ENCODE measurements at places on chromosomes 6 and 20.
A peak's percentile ranks its signal among the peaks of the same experiment; 100 is the strongest.

DNA sequence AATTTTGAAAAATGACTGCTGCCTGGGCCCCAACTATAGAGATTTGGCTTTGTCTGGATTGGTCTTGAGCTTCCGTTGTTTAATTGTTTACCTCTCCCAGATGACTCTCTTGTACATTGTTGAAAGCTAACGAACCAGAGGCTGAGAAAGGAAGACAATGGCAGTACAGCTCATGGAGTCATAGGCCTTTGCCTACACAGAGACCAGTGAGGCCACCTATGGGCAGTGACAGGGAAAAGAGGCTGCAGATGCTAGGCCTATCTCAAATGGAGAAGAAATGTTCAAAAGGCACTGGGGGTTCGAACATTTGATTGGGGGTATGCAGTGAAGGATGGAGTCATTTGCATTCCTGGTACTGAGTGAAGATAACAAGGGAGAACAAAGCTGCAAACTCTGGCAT lies 29.1 kb downstream of the OPN5 start:
- no peak for DNase-seq

DNA sequence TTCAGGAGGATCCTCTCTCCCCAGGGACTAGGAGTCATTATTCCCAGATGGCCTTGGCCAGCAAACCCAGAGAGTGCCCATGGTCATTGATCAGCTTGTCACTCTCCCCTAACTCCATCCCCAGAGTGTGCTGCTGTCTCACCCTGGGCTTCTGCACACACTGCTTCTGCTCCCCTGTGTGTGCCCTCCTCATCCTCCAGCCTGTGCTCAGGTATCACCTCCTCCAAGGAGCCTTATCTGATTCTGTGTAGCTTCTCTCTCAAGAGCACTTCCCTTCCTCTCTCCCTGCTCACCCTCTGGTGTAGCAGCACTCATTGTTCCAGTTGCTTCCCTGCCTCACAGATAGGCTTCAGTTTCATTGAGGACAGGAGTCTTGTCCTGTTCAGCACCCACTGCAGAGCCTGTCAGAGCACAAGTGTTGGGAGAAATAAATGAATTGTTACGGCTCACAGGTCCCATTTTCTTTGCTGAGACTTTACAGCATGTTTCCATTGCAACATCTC lies 102.4 kb downstream of the JAG1 start:
- DNase-seq: no peak

DNA sequence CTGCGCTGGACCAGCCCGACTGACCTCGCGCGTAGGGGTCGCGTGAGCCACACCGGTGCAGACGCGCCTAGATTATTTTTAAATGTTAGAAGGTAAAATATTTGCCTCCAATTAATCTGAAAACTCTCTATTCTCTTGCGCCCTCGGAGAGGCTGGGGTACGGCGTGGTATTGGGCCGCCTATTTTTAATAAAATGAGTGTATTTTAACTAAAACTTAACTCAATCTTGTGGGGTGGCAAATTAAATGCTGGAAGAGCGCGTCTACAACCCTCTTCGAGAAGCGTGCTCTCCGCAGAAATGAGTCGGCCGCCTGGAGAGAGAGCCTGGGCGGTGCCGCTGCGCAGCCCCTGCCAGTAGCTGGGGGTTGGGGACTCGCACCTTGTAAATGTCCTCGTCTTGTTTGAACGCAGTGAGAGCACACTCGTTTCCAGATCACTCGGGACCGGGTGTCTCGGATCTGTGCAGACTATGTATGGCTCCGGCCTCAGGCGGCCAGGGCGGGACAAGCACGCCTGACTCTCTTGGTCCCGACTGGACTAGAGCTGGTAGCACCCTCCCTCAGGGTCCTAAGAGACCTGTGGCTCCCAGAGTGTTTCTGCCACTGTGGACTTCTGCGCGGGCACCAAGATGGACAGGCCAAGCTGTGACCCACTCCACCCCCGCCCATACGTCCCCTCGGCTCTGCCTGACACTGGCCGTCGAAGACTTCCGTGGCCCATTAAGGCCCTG lies 2.0 kb upstream of the MAFB start:
- DNase-seq: no peak

DNA sequence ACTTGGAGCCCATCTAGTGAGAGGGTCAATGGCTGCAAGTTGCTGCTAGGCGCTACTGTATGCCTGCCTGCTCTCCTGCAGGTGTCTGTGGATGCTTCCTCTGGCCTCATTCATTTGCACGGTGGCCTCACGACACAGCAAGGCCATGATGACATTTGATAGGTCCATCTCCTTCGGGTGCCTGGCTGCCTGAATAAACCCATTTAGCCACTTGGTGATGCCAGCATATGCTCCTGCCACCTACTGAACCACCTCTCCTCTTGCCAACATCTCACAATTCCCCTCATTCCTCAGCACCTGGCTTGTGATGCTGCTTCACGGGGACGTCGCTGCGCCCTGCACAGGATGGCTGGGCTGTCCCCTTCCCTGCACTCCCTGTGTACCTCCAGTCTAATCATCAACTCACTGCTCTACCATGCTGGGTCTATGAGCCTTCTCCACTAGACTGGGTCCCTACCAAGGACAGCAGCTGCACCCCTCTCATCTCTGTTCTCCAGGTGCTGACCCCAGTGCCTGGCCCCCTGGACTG lies 51.1 kb downstream of the AGPAT4 start:
- no peak for DNase-seq

DNA sequence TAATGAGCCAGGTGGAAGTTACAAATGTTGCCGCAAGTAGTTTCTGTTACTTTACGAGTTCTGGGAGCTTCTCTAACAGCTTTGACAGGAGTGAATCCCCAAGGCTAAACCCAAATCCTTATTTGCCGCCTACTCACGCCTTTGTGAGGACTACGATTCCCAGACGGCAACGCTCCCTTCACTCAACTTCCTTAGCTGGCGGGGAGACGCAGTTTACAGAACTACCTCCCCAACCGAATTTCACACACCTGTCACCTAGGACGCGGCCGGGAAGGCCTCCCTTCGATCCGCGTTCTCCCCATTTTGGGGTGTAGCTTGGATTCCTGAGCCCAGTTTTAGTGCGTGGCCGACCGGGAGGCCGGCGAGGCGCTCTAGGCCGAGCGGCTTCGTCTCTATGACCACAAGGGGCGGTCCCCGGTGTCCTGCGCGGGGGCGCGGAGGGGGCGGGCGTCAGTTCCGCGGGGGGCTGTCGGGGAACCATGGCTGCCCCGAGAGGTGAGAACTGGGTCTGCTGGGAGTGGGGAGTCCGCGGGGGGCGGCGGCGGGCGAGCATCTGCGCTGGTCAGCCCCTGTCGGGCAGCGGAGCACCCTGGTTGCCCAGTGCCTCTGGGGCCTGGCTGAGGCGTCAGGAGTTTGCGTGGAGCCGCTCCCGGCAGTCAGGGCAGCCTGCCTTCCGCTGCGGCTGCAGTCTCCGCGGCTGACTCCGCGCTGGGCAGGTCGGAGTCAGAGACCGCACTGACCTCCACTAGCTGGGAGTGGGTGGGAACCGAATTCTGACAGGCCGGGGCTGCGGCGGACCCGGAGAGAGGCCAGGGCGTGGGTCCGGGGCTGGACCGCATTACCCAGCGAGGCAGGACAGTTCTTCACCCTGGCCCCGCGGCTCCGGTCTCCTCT lies at the start of gene SLC35A1:
Gene SLC35A1, plus strand, starts transcription at position 450 of the 894 bp plus-strand sequence. Its CDS starts 30 bp downstream, at position 480.
- peak; percentile 82 for DNase-seq

DNA sequence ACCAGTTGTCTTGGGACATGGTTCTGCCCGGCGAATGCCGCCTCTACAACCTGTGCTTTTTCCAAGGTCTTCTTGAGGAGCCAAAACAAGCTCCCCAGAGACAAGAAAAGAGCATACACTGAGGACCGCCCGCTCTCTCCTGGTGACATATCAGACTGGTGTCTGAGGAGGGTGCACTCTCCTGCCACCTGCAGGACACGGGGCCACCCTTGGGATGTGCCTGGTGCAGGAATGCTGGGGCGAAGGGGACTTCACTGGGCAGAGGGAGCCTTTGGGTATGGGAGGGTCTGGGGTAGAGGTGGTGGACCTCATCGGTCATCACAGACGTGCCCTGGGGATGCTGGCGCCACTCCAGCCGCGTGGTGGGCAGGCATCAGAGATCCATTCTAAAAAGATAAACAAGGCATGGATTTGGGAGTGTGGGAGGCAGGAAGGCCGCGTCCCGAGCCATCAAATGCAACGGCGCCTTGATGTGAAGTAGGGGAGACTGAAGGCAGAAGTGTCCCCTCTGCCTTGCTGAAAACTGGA lies 163.3 kb downstream of the CD83 start:
- no peak for DNase-seq

GRCh38 chr20:64077094-64077493 lies 2.2 kb downstream of the RGS19 start:
- DNase-seq: no peak

- no peak for DNase-seq
Measured at GRCh38 chr6:20061952-20062351, 150.3 kb downstream of the MBOAT1 start.

DNA sequence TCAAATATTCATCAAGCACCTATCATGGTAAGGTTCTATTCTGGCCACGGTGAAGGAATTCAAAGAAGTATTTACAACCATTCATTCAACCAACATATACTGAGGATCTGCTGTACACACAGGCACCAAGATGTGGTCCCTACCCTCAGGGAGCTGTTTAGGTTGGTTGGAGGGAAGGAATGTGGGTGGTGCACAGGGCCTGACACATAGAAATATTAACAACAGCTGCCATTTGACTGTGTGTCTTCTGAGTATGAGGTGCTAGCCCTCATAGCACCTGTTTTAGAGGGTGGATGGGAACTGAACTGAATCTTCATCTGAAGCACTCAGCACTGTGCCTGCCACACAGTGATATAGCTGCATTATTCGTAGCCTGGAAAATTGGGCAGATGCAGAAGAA lies 7.3 kb downstream of the SNPH start:
- no peak for DNase-seq

- DNase-seq: no peak
Measured at GRCh38 chr6:41872147-41872546, 23.0 kb downstream of the USP49 start.

GRCh38 chr6:43733471-43734293 lies 36.3 kb upstream of the VEGFA start:
- no peak for DNase-seq

GRCh38 chr6:157906537-157907061 lies 75.1 kb upstream of the SYNJ2 start:
- DNase-seq: no peak

- no peak for DNase-seq
Measured at GRCh38 chr6:33777398-33778388, 11.2 kb downstream of the LEMD2 start.

DNA sequence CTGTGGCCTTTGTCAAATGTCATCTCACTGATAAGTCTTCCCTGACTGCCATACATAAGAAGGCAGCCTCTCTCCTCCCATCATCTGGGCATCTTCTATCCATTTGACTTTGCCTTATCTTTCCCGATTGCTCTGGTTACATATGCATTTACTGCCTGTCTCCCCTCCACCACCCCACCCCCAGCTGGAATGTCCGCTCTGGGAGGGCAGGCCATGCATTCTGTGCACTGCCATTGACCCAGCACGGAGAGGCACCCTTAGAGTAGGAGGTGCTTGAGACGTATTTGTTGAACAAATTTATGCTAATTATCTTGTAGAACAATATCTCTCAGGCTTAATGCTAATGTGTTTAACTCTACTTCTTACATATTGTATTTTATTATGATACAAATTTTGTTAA lies 183.9 kb upstream of the HDAC2 start:
- DNase-seq: no peak

DNA sequence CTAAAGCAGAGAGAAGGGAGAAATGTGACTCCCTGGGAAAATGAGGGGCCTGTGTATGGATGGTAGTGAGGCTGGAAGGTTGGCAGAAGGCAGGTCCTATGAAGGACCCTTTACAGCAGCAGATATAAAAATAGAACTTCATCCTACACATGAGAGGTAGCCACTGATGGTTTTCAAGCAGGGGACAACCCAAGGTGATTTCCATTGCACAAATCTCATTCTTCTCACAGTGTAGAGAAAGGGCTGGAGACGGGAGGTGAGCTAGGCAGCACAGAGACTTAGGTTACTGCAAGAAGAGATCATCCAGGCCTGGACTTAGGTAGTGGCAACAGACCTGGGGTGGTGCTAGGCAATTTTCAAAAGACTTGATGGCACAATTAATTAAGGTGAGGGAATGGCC lies 30.7 kb downstream of the TRAM2 start:
- DNase-seq: no peak

- DNase-seq: no peak
Measured at GRCh38 chr6:63553208-63553607, 19.1 kb upstream of the LOC128125822 start.

Measured in body of pancreas (tissue), 4 donors.